ENCODE measurements at places on chromosomes 4 and X.

DNA sequence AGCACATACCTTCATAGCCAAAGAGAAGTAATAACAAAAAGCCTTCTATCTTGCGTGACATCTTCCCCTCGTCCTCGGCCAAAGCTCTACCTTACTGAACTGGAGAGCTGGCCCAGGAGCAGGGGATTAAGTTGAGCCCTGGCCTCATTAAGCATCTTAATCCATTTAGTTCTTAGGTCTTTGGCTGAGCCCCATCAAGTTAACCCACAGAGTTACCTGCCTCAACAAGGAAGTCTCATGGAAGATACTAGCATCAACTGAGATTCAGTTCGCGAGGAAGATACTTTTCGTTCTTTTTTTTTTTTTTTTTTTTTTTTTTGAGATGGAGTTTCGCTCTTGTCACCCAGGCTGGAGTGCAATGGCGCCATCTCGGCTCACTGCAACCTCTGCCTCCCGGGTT is at the start of gene RS1:
Gene RS1, minus strand, starts transcription at position 101 of the 400 bp plus-strand sequence. Its CDS starts 40 bp downstream, at position 61.
- DNase-seq: no peak

DNA sequence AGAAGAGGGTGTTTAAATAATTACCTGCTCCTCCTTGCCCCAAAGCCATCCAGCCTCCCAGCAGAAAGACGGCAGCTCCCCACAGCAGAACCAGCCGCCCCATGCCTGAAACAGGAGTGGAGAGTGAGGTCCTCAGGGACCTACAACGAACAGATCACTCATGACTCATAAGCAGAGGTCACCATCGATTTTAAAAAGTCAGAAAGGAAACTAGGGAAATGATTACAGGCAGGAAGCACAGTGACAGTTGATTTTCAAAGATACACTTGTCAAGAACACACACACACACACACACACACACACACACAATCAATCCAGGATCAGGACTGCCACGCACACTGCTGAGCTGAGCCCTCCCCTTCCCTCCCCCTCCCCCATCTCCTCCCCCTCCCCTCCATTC is at the start of gene CRLF2:
Gene CRLF2, minus strand, starts transcription at position 118 of the 400 bp plus-strand sequence. Its CDS starts 15 bp downstream, at position 103.
- no peak for DNase-seq

DNA sequence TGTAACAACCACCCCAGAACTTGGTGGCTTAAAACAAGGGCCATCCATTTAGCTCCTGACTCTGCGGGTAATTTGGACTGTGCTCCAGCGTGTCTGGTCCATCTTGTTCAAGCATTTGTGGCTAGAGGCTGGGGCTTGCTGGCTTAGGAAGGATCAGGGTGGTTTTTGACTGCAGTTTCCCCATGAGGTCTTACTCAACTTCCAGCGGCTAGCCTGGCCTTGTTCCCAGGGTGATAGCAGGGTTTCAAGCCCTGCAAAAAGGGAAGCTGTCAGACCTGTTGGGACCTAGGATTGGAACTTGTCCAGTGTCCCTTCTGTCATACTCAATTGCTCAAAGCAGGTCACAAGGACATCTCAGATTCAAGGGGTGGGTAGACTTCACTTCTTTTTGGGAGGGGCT is 205.9 kb downstream of the STIM2 start:
- DNase-seq: no peak

GRCh38 chrX:78455901-78456300 is 128.5 kb upstream of the CYSLTR1 start:
- no peak for DNase-seq

GRCh38 chr4:150569998-150570535 is 11.9 kb upstream of the MAB21L2 start:
- no peak for DNase-seq

GRCh38 chrX:7515681-7516413 is 327.1 kb upstream of the VCX start:
- no peak for DNase-seq

DNA sequence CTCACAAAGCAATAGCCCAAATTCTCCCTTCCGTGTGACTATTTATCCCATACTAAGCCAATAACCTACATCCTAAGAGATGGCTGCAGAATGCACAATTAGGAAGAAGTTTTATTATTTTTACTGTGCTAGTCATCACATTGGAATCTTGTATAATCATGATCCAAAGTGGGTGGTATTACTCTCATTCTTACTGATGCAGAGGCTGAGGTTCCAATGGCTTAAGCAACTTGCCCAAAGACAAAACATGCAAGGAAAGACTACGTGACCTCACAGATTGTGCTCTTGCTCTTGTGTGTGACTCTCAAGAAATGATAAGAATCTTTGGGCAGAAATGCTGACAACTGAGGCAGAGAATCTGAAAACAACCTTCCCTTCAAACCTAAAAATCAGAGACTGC is 212.2 kb downstream of the LDB2 start:
- no peak for DNase-seq
